ENCODE measurements at places on chromosomes 16 and 17. TPM values are rescaled to one million over a fixed set of nuclear protein-coding genes. Genes with fewer than 3 reads are reported as not detected.

- no peak for DNase-seq
These were observed 4.0 kb upstream of the MMP25 start for GRCh38 chr16:3042376-3042775.

GRCh38 chr16:86566601-86566965, at the start of gene FOXC2:
FOXC2 (plus strand) TSS chr16:86566829; CDS start chr16:86567336, 507 bp downstream.
- DNase-seq = peak; percentile 85

- DNase-seq = no peak
These were observed 4.4 kb downstream of the CBX4 start for GRCh38 chr17:79834565-79835469.

PDILT gene
- not detected for polyA plus RNA-seq

- no peak for DNase-seq
These were observed 17.8 kb downstream of the RGS9 start for GRCh38 chr17:65154770-65155589.

- no peak for DNase-seq
These were observed 216.3 kb downstream of the PRKCA start for GRCh38 chr17:66518677-66519076.

DNA sequence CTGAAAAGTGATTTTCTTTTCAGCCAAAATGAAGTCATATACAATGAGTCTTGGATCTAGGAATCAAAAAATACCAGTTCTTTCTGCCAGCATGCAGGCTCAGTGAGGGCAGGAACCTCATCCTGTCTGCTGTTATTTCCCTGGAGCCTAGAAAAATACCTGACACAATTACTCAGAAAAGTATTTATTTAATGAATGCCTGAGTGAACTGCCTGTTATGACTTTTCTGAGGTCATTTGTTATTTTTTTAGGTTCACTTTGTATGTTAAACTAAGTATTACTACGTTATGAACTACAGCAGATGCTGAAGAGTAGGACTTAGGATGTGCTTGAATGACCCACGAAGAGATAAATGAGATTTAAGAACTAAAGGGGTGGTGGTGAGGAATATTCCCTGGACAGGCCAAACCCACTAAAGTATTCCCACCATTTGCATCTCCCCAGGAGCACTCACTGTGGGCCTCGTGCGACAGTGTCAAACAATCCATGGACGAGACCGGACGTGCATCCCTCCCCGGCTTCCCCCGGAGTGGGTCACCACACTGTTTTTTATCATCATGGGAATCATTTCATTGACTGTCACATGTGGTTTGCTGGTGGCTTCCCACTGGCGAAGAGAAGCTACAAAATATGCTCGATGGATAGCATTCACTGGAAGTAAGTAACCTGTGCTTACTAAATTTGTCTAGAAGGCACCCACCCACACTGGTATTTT, 17.1 kb upstream of the VWA3A start:
- no peak for DNase-seq

DNA sequence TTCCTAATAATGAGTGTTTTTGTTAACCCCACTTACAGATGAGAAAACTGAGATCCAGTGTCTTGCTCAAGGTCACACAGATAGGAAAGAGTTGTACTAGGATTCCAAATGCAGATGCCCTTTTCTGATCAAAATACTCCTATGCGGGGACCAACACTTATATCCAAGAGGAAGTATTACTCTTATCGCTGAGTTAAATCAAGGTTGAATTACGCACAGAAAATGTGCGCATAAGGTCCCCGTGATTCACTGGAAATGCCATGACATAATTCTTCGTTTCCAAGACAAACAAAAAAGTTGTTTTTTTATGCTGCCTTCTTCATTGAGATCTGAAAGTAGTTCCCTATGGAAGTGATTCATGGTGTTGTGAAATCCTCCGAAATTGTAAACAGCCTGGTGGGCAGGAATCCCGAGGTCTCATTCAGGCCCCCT, 463.8 kb upstream of the HSBP1 start:
- DNase-seq = no peak

GRCh38 chr17:77025781-77026180, 115.0 kb upstream of the SEC14L1 start:
- DNase-seq = no peak

- no peak for DNase-seq
These were observed 55.8 kb downstream of the RNF213 start for GRCh38 chr17:80316431-80316830.

NT5M gene
- polyA plus RNA-seq = 3.6 TPM

DNA sequence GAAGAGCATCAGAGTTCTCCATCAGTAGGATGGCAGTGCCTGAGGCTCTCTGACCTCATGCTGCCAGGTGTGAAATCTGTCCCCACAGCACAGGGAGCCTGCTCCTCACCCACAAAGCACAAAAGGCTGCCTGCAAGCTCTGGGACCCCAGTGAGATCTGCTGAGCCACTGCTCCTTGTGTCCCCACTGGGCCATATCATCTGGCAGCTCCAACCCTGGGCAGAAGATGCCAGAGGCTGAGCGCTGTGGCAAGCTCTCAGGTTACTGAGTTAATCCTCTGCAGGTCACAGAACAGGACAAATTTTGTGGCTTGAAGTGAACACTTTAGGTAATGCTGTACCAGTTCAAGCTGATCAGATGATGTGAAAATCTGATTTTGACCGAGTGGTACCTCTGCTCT, 26.7 kb upstream of the ERN1 start:
- DNase-seq = no peak

GRCh38 chr17:48756830-48757251, 28.3 kb upstream of the HOXB13 start:
- no peak for DNase-seq

ITGB4 gene
- 10.9 TPM for polyA plus RNA-seq

ACSM3 gene
- 65.9 TPM for polyA plus RNA-seq

DNA sequence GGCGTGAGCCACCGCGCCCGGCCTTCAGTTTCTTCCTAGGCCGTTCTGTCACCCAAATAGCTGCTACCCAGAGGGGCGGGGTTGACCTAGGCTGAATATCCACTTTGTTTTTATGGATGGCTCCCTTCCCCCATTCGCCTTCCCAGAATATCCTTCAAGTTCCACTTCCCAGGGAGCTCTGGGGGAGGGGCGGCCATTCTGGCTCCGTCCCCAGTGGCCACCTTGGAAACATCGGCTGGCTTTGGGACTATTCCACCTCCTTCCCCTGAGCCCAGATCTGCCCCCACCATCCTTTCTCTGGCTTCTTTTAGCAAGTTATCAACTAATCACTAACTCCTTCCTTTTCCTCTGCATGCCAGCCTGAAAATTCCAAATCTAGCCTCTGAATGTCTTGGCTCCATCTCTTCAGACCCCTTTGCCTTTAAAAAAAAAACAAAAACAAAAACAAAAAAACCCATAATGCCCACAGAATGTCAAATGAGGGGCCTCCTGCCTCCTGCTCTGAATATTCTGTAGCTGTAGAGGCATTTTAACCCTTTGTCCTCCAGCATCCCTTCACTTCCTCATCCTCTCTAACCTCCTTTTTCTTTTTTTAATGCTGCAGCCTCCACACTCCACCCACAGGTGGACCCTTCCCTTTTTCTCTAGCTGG, 6.4 kb downstream of the ATP1B2 start:
- DNase-seq = peak; percentile 49
